ENCODE measurements at places on chromosomes 13 and 19.

- peak; percentile 46 for DNase-seq
Observed at GRCh38 chr13:97849305-97849704, 104.2 kb upstream of the IPO5 start.

- DNase-seq: no peak
Observed at GRCh38 chr19:35512831-35513627, 420 bp downstream of the DMKN start.

DNA sequence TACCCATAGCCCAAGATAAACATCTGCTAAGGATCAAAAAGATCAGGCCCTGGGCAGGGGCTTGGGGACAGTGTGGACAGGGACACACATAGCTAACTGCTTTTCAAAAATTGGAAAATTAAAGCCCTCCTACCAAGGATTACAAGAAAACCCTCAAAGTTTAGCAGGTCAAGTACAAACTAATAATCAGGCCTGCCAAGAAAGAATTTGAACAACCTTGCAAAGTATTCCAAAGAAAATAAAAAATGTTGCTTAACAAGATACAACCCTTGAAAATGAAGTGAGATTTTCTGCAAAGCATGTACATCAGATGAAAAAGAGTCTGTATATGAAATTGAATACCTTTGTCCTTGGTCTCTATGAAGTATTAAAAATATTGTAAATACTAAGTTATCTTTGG is 67.3 kb downstream of the KLF12 start:
- no peak for DNase-seq

GRCh38 chr19:39745643-39746042 is 7.8 kb upstream of the CLC start:
- no peak for DNase-seq

- no peak for DNase-seq
Observed at GRCh38 chr19:38209671-38210457, 14.2 kb downstream of the DPF1 start.

DNA sequence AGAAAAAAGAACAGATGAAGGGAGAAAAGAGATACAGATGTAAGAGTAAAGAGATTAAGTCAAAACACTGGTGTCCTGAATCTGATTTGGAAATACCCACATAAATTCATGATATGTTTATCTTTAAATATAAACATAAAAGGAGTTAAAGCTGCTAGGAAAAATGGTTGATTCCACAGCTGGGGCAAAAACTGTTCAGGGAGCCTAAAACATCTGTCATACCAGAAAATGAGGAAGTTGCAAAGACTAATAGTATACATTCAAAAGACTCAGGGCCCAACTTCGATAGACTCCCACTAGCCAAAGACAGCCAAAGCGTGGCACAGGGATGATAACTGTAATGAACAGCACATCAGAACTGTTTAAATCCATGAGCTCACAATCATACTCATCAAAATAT is 62.0 kb downstream of the ABCC4 start:
- no peak for DNase-seq

DNA sequence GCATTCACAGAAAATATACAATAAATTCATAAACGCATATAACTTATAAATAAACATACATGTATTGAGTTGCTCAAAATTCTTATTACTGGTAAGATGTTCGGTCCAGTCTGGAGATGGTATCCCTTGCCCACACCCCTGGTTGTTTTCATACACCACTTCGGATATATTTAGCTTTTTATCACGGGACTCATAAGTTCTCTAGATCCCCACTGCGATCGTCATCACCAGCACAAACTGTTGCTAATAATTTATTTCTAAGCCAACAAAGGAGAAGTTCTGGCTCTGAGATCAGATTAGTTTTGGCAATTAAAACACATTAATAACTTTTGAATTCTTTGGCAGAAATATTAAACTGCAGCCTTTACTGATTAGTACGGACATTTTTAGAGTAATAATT is 23.0 kb upstream of the SGCG start:
- no peak for DNase-seq

GRCh38 chr19:15680478-15681322 is 7.8 kb downstream of the CYP4F12 start:
- DNase-seq: no peak

GRCh38 chr13:110592665-110593064 is 22.7 kb upstream of the NAXD start:
- no peak for DNase-seq

DNA sequence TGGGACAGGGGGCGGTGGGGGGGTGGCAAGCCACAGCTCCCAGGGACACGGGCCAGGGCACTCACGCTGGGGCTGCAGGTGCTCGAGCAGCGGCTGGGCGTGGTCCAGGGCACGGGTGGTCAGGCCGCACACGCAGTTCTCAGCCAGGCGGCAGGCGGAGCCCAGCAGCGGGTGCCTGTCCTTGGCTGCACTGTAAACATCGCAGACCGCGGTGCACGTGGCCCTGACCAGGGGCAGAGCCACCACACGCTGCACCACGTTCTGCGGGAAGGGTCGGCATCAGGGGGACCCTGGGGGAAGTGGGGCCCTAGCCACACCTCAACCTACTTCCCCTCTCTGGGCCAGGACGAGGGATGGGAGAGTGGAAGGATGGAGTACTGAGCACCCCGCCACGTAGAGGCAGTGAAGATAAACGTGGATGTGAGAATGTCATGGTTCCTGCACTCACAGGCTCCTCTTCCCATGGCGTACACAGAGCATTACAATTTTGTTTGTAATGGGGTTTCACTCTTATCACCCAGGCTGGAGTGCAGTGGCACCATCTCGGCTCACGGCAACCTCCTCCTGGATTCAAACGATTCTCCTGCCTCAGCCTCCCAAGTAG is 3.4 kb downstream of the PLIN5 start:
- DNase-seq: no peak

- no peak for DNase-seq
Observed at GRCh38 chr19:10517361-10517759, at the start of gene S1PR5. TSS of gene S1PR5 (minus strand) at chr19:10517447. CDS start at chr19:10515011, 2,436 bp downstream.

DNA sequence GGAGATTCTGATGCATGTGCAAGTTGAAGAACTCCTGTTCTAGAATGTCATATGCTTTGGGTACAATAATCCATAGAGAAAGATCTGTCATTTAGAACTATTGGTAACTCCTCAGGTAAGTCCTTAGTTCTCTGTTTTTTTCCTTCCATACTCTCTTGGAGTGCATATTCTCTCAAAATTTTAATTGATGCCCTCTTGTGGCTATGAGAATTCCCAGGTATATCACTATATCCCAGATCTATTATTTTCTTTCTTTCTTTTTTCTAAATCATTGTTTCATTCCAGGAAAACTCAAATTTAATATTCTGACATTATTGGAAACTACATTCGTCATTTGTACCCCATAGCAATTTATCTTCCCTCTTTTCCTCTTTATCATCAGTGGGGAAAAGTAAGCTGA is 485.4 kb downstream of the KLF5 start:
- no peak for DNase-seq

GRCh38 chr19:18002347-18002850 is 5.6 kb upstream of the ARRDC2 start:
- no peak for DNase-seq

DNA sequence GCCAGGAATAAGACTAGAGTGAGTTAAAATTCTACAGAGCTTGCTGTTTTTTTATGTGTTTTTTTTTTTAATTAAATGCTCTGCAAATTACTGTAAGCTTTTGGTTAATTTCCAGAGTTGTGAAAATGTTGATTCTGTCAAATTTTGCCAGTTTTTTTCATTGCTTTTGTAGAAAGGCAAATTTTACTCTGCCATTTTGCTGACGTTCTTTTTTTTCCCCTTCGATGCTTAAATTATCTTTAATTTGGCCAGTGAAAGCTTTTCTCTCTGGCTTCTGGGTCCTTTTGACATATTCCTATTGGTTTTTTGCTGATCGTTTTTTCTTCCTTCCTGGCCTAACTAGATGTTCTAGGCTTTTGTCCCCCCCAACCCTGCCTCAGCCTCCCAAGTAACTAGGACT is 23.8 kb upstream of the EVI5L start:
- DNase-seq: no peak

DNA sequence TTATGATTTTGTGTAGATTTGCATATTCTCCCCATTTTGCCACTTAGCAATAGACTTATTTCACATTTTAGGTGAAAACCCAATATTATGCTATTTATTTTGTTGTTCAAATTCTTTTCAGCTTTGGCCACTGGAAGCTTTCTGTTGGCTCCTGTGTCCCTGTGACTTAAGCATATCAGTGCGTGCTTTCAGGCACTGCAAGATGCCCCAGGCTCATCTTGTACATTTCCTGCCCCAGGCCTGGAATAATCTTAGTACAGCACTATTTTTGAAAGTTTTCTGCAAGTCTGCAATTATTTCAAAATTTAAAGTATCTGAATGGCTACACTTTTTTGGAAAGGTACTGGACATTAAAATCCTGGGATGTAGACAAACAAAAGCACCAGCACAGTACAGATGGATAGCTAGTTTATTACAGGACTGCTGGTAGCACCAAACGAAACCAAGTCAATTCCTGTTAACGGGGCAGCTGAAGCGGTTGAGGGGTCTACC is 3.5 kb upstream of the CCNP start:
- DNase-seq: no peak
